Activated B cell treated with CpG ODN at 0.5 μM for 24 hours (primary cell): ENCODE measurements at places on chromosomes 3 and 15. TPM values are rescaled to one million over a fixed set of nuclear protein-coding genes. Genes with fewer than 3 reads are reported as not detected.

The ABHD6 gene
- 37.1 and 48.7 TPM in 2 replicates for total RNA-seq

The ARGFX gene
- total RNA-seq = not detected in 2 replicates

The ZNF80 gene
- total RNA-seq = 0.53 and 0.66 TPM in 2 replicates

The ACP3 gene
- total RNA-seq = 0.84 and 0.95 TPM in 2 replicates

The SMC4 gene
- total RNA-seq = 35.2 and 40.4 TPM in 2 replicates

The FBXO40 gene
- not detected in 2 replicates for total RNA-seq

The IL12A gene
- 7.0 and 7.8 TPM in 2 replicates for total RNA-seq

The VEPH1 gene
- not detected in 2 replicates for total RNA-seq

The SNAPC5 gene
- 28.5 and 30.6 TPM in 2 replicates for total RNA-seq

The GPR160 gene
- 63.2 and 65.5 TPM in 2 replicates for total RNA-seq

The TMEM44 gene
- 3.3 and 3.5 TPM in 2 replicates for total RNA-seq

The OXTR gene
- 2.0 and 2.5 TPM in 2 replicates for total RNA-seq

The SCN11A gene
- total RNA-seq = 0.16 and 0.20 TPM in 2 replicates

The ECE2 gene
- total RNA-seq = not detected in 2 replicates

The CHRNA7 gene
- not detected in 2 replicates for total RNA-seq

The NSMCE3 gene
- total RNA-seq = 10.1 and 10.4 TPM in 2 replicates

The SLC27A2 gene
- total RNA-seq = 0.22 and 0.29 TPM in 2 replicates

The MKRN2OS gene
- total RNA-seq = not detected in 2 replicates
